ENCODE measurements at places on chromosomes 12 and 14.

- DNase-seq = no peak
Observed at GRCh38 chr12:6163416-6164060, 36.7 kb upstream of the CD9 start.

DNA sequence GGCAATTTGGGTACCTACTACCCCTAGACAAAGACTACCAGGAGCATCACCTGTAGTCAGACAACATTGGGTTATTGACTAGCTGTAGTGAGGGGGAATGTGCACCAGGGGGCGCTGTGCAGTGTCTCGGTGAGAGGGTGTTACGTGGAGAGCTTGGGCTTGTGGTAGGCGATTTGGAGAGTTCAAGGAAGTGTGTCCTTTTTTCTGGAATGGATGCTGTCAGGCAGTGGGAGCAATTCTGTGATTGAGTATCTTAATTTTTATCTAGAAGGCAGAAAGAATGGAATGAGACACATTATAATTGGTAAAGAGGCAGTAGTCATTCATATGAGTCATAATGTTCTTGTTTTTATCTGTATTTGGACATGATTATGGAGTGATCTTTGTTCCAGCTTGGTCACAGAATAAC lies 187.7 kb downstream of the GALC start:
- peak; percentile 35 for DNase-seq

GRCh38 chr14:92597906-92598905 lies 84.6 kb downstream of the RIN3 start:
- no peak for DNase-seq

- no peak for DNase-seq
Observed at GRCh38 chr14:99699861-99700260, 15.8 kb downstream of the CYP46A1 start.

DNA sequence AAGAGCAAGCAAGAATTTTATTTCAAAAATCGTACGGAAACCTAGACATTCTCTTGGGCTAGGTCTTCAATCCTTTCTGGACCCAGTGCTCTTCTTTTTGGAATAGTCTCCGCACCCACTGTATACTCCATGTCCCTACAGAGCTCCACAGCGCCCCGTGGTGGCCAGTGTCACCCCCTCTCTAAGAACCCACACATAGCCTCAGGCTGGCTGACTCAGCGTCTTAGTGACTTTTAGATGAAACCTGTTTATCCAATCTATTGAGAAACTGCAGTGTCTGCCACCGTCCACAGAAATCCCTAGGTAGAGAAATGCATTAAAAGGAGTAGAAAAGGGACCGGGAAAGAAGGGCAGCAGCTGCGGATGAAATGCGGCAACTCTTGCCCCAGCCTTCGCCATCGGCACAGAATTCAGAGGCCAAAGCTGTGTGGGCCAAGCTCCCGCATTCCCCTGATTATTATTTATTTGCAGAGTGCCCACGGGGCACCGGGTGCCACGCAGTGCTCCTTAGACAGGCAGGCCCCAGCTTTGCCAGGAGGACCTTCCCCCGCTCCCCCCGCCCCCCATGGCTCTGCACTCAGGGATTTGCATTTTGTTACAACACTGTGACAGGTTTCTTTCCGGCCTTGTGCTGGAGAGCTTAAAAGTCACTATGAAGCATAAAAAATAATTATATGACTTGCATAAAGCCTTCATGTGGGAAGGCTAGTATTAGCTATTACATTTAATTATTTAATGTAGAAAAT lies 170.1 kb upstream of the FKBP4 start:
- no peak for DNase-seq

- no peak for DNase-seq
Observed at GRCh38 chr12:1502831-1503230, 91.5 kb downstream of the FBXL14 start.

DNA sequence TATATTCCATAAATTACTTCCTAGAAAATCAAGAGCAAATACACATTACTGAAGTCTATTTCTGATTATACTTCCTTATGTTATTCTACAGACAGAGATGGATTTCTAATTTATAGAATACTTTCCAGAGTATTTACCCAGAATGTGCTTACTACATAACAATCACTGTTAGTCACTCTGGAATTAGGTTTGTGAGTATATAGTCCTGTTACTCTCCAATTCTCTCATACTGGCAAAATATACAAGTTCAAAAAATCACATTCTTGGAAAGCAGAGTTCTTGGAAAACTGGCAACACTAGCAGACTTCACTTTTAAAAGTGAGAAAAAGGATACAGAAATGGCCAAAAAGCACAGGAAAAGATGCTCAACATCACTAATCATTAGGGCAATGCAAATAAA lies 7.3 kb downstream of the PPP2R5E start:
- DNase-seq = no peak

- DNase-seq = no peak
Observed at GRCh38 chr14:22569106-22569736, 19.8 kb downstream of the DAD1 start.

DNA sequence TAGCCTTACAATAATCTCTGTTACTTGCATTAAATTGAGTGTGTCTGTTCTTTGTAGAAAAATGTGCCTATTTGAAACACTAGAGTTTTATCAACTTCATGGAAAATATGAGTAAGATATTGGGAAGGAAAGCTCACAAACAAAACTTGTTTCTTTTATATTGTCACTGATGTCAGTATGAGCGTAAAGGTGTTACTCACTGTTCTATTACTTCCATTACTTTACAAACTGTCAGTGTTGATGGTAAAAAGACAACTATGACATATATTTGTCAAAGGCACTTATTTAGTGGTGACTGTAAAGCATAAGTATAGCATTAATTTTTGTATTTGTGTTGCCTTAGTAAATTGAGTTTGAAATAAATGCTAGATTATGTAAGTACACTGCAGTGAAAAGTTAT lies 193.7 kb upstream of the FLRT2 start:
- no peak for DNase-seq

- no peak for DNase-seq
Observed at GRCh38 chr14:38103542-38104225, 104.0 kb upstream of the SSTR1 start.

DNA sequence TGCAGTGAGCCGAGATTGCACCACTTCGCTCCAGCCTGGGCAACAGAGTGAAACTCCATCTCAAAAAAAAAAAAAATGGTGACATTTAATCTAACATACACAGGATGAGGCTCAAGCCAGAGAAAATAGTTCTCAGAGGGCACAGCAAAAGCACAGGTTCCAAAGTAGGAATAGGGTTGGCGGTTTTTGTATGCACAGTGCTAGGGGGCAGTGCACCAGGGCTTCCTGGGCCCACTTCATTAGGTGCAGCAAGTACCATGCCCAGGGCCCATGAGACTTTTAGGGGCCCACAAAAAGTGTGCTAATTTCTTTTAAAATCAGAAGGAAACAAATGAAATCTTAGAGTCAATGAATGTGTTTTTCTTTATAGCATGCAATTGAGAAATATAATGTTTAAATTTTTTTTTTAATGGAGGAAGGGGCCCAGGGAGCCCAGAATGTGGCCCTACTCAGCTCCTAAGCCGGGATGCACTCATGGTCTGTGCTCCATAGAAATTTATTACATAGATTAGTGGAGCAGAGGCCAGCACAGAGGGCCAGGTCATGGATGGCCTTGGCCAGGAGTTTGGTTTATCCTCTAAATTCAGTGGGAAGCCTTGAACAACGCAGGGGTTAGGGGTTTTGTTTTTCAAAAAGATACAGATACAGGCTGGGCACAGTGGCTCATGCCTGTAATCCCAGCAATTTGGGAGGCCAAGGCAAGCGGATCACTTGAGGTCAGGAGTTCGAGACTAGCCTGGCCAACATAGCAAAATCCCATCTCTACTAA lies 2.3 kb downstream of the AK7 start:
- no peak for DNase-seq

DNA sequence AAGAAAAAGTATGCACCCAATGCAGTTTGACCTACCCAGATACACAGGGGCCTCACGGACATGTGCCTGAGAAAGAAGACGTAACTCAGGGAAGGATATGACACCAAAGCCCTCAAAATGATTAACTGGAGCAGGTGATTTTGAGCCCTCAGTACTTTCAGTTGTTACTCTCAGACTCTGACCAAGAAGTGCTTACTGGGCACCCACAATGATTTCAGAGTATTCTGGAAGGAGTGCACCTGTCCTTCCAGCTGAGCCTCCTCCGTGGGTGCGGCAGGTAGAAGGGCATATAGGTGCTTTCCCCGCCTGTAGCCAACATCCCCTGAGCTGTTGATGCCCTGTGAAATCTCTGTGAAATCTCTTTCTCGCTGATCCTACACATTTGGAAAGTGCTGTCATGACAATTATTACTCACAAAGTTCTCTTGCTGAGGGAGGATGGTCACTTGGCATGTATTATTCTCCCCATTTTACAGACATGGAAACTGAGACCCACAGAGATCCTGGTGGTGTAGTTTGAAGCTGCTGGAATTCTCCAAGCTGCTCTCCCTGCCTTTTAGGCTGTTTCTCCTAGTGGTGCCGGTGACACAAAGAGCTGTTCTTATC lies 154.3 kb upstream of the CCND2 start:
- DNase-seq = peak; percentile 68

GRCh38 chr14:89128311-89129026 lies 288.6 kb downstream of the FOXN3 start:
- no peak for DNase-seq

- DNase-seq = no peak
Observed at GRCh38 chr14:95216008-95216407, 58.7 kb upstream of the DICER1 start.

DNA sequence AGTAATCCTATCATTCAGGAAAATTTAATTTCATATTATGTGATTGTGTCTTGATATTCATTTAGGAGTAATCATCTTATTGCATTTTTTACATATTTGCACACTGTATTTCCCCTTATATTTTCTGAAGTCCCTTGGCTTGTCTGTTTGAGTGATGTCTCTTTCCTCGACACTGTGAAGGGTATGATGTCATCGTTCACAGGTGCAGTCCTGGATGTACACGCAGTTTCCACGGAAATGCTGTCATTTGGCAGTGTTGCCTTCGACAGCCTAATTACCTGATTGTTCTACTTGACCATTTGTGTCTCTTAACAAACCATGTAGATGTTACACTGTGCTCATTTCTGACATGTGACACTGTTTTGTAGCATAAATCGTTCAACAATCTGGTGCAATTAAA lies 1277.0 kb downstream of the TMEM121 start:
- DNase-seq = no peak

DNA sequence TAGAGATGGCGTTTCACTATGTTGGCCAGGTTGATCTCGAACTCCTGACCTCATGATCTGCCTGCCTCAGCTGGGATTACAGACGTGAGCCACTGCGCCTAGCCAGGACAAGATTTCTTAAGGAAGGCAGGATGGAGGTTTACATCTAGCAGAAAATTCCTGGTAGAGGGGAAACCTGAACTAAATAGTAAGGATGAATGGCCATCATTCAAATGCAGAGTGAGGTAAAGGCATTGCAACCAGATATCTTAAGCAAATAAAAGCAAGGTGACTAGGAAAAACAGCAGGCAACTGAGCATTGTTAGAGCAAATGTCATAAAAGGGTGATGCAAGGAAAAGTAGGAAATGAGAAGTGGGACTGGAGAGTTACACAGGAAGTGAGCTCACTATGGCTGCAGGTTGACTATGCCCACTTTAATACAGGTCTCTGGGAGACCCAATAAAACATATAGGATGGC lies 133.0 kb downstream of the SOX5 start:
- DNase-seq = no peak

GRCh38 chr12:12804432-12804886 lies 8.7 kb upstream of the DDX47 start:
- DNase-seq = no peak

GRCh38 chr12:123516216-123516780 lies 17.2 kb downstream of the RILPL1 start:
- no peak for DNase-seq

- DNase-seq = no peak
Observed at GRCh38 chr14:55410876-55411275, 754 bp downstream of the ATG14 start.

DNA sequence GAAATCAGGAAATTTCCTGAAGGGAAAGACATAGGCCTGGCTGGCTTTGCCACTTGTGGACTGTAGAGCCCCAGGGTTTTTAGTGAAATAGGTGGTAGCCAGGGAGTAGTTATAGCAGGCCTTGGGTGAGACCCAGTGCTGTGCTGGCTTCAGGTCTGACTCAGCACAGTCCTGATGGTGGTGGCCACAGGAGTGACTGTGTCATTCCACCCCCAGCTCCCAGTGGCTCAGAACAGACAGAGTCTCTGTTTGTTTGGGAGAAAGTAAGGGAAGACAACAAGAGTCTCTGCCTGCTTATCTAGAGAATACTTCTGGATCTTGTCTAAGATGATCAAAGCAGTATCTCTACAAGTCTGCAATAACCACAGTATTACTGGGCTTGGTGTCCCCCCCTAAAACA lies 27.5 kb upstream of the OR6J1 start:
- no peak for DNase-seq

DNA sequence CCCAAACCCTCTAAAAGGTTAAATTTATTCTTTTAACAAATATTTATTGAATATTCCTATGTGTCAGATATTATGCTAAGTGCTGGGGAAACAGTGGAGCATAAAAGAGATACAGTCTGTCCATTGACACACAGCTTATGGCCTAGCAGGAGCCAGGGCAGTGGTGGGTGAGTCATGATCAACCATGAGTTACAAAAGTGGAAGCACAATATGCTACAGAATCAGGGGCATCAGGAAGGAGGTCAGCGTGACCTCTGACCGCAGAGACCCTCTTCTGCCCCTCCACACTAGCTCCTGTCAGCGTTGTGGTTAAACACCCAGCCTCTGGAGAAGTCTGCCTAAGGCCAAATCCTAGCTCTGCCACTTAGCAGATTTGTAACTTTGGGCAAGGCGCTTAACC lies 4.7 kb upstream of the PPP1R1A start:
- no peak for DNase-seq

- no peak for DNase-seq
Observed at GRCh38 chr12:78220811-78221210, 390.1 kb downstream of the NAV3 start.

DNA sequence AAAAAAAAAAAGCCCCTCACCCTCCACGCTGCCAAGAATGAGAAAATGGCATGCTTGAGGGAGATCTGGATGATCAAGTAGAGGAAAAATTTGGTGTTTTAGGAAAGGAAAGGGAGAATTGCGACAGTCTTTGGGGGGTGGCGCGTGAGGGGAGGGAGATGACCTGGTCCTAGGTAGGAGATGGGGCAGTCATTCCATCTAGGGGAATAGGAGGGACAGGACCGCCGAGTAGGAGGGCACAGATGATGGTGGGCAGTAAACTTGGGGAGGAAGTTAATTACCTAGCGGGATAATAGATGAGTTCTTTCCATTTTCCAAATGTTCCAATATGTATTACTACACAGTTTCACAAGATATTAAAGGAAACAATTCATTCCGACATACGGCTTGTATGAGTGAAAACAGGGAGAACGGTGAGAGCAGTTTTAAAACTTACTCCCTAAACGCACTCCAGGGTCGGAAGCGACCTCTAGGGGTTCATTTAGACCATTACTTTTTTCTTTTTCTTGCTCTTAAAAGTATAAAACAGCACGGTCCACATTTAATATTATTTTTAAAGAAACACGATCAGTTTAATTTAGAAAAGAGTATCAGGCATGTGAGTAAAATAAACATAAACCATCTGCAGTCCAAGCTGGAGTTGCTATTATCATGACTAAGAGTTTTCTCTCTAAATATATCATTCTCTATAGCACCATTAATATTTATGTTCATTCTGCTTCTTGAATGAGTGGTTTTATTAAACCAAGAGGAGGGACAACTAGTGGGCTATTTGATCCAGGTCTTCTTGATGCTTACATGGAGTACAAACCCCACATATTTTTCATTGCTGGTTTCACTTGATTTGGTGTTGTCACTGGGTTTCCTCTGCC lies 3.0 kb upstream of the FNTB start:
- DNase-seq = no peak

GRCh38 chr12:26298785-26299621 lies 103.6 kb downstream of the SSPN start:
- no peak for DNase-seq
